Osteoblast (primary cell): ENCODE measurements at places on chromosomes 12 and 14. TPM values are rescaled to one million over a fixed set of nuclear protein-coding genes. Genes with fewer than 3 reads are reported as not detected.
A peak's percentile ranks its signal among the peaks of the same experiment; 100 is the strongest.

Gene HSP90AA1
- 193 and 198 TPM in 2 replicates for total RNA-seq

Gene DPY19L2
- 1.1 and 2.7 TPM in 2 replicates for total RNA-seq

Gene CAPZA3
- not detected in 2 replicates for total RNA-seq

Gene PMCH
- total RNA-seq = not detected in 2 replicates

Gene TMEM253
- total RNA-seq = not detected in 2 replicates

Gene RIPK3
- 9.1 and 11.9 TPM in 2 replicates for total RNA-seq

Gene PRKD1
- 21.8 and 28.6 TPM in 2 replicates for total RNA-seq

Gene PLA2G1B
- not detected in 2 replicates for total RNA-seq

- DNase-seq = peak; percentile 54
- no peaks in the 10 kb centered on the region for H3K36me3 ChIP-seq
- H3K4me3 ChIP-seq = no peak overlapping the region
- no peaks in the 10 kb centered on the region for H3K27me3 ChIP-seq
Observed at GRCh38 chr14:61544448-61545330, 150.6 kb upstream of the HIF1A start.

GRCh38 chr12:12721814-12722434 lies 4.8 kb downstream of the CDKN1B start:
- H3K4me3 ChIP-seq = peak overlapping the region; percentile 81
- H3K4me1 ChIP-seq = peaks cover 26% of the 10 kb centered on the region
- H3K27me3 ChIP-seq = no peaks in the 10 kb centered on the region

DNA sequence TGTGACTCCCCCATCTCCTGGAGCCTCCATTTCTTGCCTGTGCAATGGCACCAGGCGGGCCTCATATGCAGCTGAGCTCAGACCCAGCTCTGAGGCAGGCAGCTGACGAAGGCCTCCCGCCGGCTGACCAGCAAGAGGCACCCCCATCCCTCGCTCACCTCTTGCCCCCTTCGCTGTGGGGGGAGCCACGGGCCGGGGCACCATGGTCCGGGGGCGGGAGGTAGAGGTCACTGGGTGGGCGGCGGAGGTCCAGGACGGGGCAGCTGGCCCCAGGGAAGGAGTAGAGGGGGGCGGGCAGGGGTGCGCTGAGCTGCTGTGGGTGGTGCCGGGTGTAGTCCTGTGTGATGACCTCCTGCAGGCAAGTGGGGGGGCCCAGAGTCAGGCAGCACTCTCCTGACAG lies 39.4 kb downstream of the RFLNA start:
- DNase-seq = no peak
- H3K27me3 ChIP-seq = no peaks in the 10 kb centered on the region

DNA sequence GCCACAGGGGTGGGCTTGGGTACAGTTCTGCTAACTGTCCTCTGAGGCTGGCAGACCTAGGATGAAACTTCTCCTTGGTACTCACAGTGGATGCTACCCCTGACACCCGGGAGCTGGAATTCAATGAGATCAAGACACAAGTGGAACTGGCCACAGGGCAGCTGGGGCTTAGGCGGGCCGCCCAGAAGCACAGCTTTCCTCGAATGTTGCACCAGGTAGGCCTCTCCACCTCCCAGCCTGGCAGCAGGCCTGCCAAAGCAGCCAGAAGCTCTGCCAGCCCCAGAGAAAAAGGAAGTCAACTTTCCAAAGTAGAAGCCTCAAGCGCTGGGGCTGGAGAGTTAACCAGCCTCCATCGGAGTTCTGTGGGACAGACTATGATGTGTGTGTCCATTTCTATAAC lies 2.4 kb upstream of the NRL start:
- no peak overlapping the region for H3K4me3 ChIP-seq
- peak; percentile 30 for DNase-seq
- H3K27me3 ChIP-seq = no peaks in the 10 kb centered on the region
- H3K36me3 ChIP-seq = peaks cover 42% of the 10 kb centered on the region
- H3K27ac ChIP-seq = no peak overlapping the region

DNA sequence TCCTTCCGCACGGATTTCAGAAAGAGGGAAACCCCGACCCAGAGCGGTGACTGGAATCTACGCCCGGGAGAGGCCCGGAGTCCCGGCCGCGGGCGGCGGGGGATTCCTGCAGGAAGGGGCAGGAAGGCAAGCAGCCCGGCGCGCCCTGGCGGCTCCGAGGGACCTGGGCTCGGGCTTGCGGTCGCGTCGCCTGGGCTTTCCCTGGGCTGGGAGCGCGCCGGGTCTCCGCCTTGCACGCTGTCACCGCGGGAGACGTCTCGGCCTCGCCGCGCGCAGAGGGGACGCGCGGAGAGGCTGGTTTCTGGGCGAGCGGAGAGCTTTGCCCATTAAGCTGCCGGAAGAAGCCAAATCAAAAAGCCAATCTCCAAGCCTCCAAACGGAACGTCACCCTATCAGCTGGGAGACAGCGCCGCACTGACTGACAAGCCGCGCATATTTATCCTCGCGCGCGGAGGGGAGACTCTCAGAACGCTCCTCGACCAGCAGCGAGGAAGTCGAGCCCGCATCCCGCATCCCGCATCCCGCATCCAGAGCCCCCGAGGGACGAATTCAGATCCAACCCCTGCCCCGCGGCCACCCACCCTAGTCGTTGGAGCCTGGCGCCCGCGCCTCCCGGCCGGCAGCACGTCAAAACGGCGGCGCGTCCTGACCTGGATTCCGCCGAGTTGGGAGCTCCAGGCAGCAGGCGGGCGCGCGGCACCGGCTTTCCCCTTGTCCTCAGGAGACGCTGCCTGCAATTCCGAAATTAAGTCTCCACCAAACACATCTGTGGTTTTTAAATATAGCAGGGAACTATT lies at the start of gene SLC8A3:
SLC8A3 (minus strand) TSS at position 293 of the 797 bp plus-strand sequence. CDS start 20,529 bp downstream, outside the sequence.
- H3K4me1 ChIP-seq = peaks cover 5% of the 10 kb centered on the region
- H3K36me3 ChIP-seq = no peaks in the 10 kb centered on the region
- peak within 1 kb of the TSS; percentile 61 for H3K4me3 ChIP-seq
- H3K27me3 ChIP-seq = peaks cover 30% of the 10 kb centered on the region
- H3K27ac ChIP-seq = no peak within 1 kb of the TSS

- H3K27ac ChIP-seq = no peak overlapping the region
- DNase-seq = no peak
- H3K27me3 ChIP-seq = no peaks in the 10 kb centered on the region
Observed at GRCh38 chr12:31650918-31651317, 8.6 kb upstream of the ETFBKMT start.

DNA sequence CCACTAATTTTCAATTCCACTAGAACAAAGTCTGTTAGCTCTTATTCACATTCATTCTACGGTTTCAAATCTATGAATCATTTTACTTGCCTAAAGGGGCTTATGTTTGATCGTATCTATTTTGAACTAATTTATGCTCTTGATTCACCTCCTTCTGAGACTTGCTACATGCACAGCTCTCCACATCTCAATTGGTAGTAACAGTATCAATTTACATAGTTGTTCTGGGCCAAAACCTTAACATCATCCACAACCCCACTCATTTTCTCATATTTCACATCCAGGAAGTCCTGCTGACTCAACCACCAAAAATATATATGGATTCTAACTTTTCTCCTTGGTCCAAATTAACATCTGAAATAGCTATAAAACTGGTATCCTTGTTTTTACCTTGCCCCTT lies 208.6 kb downstream of the RASSF9 start:
- DNase-seq = no peak
- peak overlapping the region; percentile 56 for H3K27ac ChIP-seq
- no peaks in the 10 kb centered on the region for H3K36me3 ChIP-seq
- peaks cover 28% of the 10 kb centered on the region for H3K4me1 ChIP-seq
- H3K4me3 ChIP-seq = no peak overlapping the region
- no peaks in the 10 kb centered on the region for H3K27me3 ChIP-seq

GRCh38 chr12:21566907-21567394 lies 37.7 kb downstream of the GYS2 start:
- no peaks in the 10 kb centered on the region for H3K27me3 ChIP-seq
- no peak overlapping the region for H3K27ac ChIP-seq
- H3K36me3 ChIP-seq = no peaks in the 10 kb centered on the region
- DNase-seq = no peak

DNA sequence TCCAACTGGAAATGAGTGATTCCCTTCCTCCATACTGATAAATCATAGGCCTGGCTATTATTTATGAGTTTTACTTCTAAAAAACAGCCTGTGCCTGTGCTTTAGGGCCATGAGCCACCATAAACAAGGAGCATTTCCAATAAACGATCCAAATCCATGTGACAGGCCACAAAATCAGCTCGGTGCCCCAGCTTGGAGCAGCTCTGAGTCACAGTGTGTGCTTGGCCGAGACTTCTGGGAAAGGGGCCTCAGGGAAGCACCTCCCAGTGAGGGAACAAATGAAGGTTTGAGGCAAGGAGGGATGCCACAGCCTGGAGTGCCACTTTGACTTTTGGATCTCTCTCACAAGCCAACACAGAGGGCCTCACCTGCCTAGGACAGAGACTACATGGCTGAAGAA lies 190.4 kb downstream of the NTF3 start:
- DNase-seq = no peak
- H3K27ac ChIP-seq = no peak overlapping the region
- no peaks in the 10 kb centered on the region for H3K4me1 ChIP-seq
- H3K4me3 ChIP-seq = no peak overlapping the region
- no peaks in the 10 kb centered on the region for H3K36me3 ChIP-seq
- no peaks in the 10 kb centered on the region for H3K27me3 ChIP-seq

GRCh38 chr12:110165540-110166159 lies 41.5 kb downstream of the IFT81 start:
- H3K4me1 ChIP-seq = no peaks in the 10 kb centered on the region
- H3K27ac ChIP-seq = no peak overlapping the region
- H3K36me3 ChIP-seq = peaks cover 15% of the 10 kb centered on the region
- no peaks in the 10 kb centered on the region for H3K27me3 ChIP-seq

- DNase-seq = peak; percentile 81
- H3K36me3 ChIP-seq = no peaks in the 10 kb centered on the region
- peaks cover 32% of the 10 kb centered on the region for H3K4me1 ChIP-seq
- H3K27me3 ChIP-seq = no peaks in the 10 kb centered on the region
Observed at GRCh38 chr12:127270193-127270592, 996.8 kb upstream of the TMEM132C start.

GRCh38 chr12:94290353-94290752 lies 142.0 kb downstream of the PLXNC1 start:
- no peak overlapping the region for H3K4me3 ChIP-seq
- H3K27me3 ChIP-seq = no peaks in the 10 kb centered on the region
- peaks cover 17% of the 10 kb centered on the region for H3K4me1 ChIP-seq
- H3K36me3 ChIP-seq = no peaks in the 10 kb centered on the region
- H3K27ac ChIP-seq = peak overlapping the region; percentile 35
- no peak for DNase-seq

- no peak overlapping the region for H3K27ac ChIP-seq
- H3K27me3 ChIP-seq = no peaks in the 10 kb centered on the region
- H3K4me3 ChIP-seq = no peak overlapping the region
- H3K4me1 ChIP-seq = peaks cover 4% of the 10 kb centered on the region
Observed at GRCh38 chr14:78253986-78254385, 83.8 kb downstream of the NRXN3 start.

DNA sequence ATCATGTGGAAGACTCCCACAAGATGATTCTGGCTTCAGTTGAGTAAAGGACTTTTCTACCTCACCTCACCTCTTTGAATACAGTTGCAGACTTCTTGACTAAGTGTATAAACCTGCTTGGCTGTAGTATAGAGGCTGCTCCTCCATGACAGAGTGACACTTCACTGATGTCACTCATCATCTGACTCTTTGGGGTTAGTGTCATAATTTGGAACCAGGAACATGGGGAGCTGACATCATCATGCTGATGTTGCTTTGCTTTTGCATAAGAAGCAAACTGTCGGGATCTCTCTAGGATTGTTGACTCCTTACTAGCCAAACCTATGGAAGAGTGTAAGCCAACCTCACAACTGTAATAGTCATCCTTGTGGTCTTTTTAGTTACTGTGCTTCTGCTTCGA lies 75.2 kb upstream of the PDZRN4 start:
- no peak overlapping the region for H3K4me3 ChIP-seq
- no peaks in the 10 kb centered on the region for H3K36me3 ChIP-seq
- H3K27me3 ChIP-seq = no peaks in the 10 kb centered on the region
- H3K4me1 ChIP-seq = no peaks in the 10 kb centered on the region
- no peak overlapping the region for H3K27ac ChIP-seq

DNA sequence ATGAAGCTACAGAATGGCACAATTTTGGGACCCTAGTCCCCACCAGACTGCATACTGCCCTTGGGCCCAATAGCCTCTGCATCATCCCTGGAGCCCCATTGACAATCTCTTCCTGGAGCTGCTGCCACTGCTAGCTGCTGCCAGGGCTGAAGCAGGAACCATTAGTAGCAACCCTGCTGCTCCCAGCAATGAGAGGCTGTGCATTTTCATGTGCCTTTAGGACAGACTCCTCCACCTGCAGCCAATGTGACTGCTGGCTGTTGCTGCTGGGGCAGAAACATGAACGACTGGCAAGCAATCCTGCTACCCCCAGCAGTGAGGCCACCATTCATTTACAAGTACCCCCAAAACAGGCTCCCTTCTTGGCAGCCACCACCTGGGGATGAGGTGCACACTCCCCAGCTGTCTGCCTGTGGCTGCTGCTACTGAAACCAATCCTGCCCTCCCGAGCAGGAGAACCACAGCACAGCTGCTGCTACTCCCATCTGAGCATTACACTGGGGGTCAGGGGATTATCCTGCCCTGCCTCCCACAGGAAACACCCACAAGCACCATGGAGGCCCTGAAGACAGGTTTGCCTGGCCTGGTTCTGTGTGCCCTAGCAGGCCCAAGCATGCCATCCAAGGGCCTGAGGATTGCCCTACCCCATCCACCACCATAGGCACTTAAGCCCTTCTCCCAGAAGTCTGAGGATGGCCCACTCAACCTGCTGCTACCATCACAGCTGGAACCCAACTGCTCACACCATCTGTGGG lies 181.0 kb downstream of the MYRFL start:
- no peaks in the 10 kb centered on the region for H3K36me3 ChIP-seq
- H3K27me3 ChIP-seq = no peaks in the 10 kb centered on the region
- H3K4me1 ChIP-seq = no peaks in the 10 kb centered on the region

DNA sequence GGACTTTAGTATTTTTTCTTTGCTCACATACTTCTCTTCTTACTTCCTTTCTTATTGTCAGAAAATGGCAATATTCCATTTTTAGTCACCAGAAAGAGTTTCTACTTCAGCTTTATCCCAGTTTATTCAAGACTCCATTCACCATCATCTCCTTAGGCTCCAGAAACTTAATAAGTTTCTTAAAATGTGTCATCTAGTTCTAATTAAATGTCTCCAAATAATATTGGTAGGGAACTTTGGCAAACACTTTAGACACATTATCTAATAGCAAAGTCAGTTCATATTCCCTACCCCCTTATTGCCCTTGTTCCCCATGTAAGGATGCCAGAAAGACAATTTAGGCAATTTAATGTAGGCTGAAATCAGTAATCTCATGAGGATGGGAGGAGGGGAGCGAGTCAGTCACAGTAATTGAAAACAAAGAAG lies 15.1 kb downstream of the EPYC start:
- H3K36me3 ChIP-seq = no peaks in the 10 kb centered on the region
- H3K27ac ChIP-seq = no peak overlapping the region
- no peaks in the 10 kb centered on the region for H3K27me3 ChIP-seq
- no peak overlapping the region for H3K4me3 ChIP-seq
- peaks cover 5% of the 10 kb centered on the region for H3K4me1 ChIP-seq

GRCh38 chr12:38123566-38124246 lies 192.9 kb upstream of the ALG10B start:
- H3K4me3 ChIP-seq = no peak overlapping the region
- DNase-seq = no peak
- no peaks in the 10 kb centered on the region for H3K36me3 ChIP-seq
- no peaks in the 10 kb centered on the region for H3K4me1 ChIP-seq
- no peak overlapping the region for H3K27ac ChIP-seq
